ENCODE measurements at places on chromosomes 12 and 14.

DNA sequence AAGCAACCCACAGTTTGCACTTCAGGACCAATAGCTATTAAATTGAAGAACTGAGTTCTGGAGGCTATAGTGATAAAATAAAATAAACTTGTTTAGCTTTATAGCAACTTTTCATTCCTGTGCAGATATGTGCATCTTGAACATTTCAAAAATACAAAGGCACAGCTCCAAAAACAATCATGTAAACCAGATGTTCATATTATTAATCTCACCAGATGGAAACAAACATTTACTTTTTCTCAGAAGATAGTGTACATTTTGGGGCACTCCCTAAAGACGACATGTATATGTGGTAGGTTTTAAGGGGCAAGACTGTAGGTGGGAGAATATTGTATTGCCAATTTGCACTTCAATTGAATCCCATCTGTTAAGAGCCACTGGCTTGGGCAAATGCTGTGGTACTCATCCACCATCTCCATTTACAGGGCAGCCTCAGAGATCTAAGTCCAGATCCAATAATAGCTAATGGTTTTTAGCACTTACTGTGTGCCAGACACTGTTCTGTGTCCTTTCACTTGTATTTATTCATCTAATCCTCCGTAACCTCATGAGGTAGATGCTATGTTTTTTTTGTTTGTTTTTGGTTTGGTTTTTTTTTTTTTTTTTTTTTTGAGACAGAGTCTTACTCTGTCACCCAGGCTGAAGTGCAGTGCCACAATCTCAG is 49.1 kb downstream of the PTGER2 start:
- DNase-seq, result no peak

DNA sequence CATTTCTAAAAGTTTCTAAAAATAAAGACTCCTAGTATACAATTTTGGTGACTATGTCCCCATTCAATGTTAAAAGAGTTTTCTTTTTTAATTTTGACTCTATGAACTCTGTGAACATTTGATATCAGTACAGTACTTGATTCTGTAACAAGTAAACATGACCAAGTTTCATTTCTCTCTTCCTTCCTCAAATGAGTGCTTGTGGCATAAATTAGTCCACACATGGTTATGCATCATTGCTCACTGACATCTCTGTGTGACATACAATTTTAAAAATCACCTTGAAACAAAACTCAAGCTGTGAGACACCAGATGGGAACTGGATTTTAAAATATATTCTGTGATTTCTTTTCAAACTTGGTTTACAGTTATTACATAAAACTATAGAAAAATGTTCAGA is 253.9 kb upstream of the MDGA2 start:
- no peak for DNase-seq

DNA sequence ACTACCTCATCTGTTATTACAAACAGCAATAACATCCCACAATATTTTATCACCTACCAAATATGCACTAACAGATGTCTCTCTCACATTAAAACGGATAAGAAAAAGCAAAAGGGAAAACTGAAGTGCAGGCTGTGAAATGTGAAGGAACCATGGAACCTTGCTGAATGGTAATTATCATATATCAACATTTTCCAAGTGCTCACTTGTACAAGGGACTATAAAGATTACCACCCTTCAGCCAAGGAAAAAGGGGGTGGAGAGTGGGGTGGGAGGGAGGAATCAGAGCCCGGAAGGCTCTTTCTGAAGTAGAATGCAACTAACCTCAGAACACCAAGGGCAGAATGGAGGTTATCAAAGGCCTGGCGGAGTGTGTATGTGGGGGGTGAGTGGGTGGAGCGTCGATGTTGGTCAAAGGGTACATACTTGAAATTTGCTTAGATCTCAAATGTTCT is 1.2 kb downstream of the SNX6 start:
- no peak for DNase-seq

DNA sequence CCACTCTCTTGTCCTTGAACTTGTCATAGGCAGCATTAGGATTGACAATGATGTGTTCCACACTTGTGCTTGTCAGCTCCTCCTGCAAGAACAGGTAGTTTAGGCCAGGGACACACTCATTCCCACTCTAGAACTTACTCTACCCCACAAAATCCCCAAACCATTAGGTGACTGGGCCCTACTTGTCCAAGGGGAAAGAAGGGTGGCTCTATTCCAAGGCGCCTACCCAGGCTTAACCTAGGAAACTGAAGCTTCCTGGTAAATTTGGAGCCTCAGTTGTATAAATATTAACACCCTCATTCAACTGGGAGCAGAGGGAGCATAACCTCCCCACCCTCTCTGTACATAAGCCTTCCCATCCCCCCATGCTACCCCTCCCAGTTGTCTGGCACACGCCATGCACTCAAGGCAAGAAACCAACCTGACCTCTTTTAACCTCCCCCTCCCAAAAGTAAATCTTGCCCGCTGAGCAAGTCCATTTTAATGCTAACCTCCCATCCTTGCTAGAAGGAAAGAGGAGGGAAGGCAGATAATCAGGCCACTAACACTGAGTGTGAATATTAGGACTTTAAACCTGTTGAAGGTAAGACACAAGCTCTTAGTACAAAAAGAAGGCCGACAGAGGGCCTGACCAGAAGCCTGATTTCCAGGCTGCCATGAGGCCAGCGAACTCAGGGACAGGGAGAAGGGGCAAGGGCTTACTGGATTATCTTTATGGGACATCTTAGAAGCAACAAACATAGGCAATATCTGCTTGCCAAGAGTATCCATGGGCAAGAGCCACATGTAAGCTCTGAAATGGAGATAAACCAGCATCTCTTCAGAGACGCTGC is 11.0 kb downstream of the DCTN2 start:
- no peak for DNase-seq

- DNase-seq, result no peak
These were observed 38.4 kb upstream of the MANSC4 start for GRCh38 chr12:27818401-27818918.

- DNase-seq, result no peak
These were observed 64.1 kb downstream of the RAD51B start for GRCh38 chr14:67883717-67884116.

GRCh38 chr12:95198914-95199313 is 18.4 kb downstream of the FGD6 start:
- no peak for DNase-seq

DNA sequence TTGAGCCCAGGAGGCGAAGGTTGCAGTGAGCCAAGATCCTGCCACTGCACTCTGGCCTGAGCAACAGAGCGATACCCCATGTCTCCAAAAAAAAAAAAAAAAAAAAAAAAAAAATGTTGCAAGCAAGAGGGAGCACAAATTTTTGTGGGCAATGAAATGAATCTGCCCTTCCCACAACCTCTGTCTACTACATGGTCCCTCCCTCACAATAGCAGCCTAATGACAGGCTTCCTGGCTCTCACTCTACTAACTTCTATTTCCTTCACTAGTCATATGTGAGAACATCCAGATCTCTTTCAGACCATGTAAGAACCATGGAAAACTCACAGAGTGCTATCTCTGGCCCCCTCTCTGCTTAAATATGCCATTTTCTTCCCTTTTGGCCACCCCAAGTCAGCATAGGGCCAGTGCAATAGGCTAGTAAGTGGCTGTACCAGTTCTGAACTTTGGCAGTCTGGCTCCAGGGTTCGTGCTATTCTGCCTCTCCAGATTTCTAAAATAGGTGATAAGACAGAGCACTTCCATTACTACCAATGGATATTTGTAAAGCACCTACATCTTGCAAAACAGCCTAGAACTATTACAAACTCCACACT is 7.1 kb downstream of the OSBPL8 start:
- DNase-seq, result no peak

GRCh38 chr14:65142914-65143625 is 40.8 kb upstream of the MAX start:
- no peak for DNase-seq

DNA sequence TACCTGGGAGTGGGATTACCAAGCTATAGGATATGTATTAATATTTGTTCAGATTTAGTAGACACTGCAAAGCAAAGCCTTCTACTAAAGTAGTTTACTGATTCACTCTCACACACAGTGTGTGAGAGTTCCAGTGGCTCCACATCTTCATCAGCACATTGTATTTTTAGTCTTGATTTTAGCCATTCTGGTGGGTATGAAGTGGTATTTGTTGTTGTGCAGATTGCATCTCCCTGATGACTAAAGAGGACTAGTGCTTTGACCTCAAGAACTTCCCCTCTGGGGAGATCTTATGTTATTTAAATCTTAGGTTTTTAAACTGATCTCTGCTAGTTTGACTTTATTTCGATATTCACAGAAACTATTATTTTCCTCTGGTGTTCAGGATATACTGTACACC is 479.7 kb upstream of the RGS6 start:
- DNase-seq, result no peak

- no peak for DNase-seq
These were observed 58.9 kb upstream of the HMGA2 start for GRCh38 chr12:65765436-65765813.

DNA sequence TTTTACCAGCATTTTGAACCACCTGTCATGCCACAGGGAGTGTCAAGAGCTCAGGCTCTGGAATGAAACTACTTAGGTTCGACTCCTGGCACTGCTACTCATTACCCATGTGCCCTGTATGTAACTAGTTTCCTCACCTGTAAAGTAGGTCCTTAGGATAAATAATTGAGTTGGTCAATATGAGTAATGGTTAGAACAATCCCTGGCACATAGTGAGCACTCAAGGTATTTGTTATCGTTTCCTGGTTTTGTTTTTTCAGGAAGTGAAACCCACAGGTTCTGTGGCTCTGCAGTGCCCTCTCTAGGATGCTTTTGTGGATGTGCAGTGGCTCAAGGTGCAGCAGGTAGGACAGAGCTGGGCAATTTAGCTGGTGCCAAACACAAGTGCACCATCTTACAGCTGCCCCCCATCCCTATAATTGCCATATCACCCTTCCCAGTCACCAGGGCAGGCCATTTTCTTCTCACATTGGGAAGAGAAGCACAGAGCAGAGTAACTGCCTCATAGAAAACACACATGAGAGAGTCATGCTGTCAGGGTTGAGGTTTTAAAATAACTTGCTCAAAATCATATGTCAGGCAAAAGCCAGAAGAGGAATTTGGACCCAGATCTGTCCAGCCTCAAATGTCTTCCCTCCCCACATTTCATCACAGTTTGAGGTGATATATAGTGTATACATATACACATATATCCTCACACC is 297.5 kb downstream of the RPAP3 start:
- DNase-seq, result no peak

DNA sequence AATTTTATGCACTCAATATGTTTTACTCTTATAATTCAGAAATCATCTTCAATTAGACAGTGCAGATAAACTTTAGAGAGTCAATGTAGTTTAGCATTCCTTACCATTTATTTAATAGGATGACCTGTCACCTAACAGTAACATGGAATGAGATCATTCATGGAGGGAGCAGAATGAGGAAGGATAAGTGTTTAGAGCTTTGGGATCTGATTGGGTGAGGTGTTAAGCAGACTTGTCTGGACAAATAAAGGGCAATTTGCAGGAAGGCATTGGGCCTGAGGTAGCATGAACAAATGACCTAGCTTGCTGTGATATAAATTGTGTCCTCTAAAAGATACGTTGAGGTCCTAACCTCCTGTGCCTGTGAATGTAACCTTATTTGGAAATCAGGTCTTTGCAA is 187.4 kb downstream of the C12orf42 start:
- no peak for DNase-seq

GRCh38 chr14:105836730-105837129 is 310.3 kb downstream of the TMEM121 start:
- no peak for DNase-seq

- DNase-seq, result no peak
These were observed 634.6 kb downstream of the ETNK1 start for GRCh38 chr12:23259558-23259957.

GRCh38 chr14:34172550-34173368 is 221.9 kb upstream of the EGLN3 start:
- no peak for DNase-seq

DNA sequence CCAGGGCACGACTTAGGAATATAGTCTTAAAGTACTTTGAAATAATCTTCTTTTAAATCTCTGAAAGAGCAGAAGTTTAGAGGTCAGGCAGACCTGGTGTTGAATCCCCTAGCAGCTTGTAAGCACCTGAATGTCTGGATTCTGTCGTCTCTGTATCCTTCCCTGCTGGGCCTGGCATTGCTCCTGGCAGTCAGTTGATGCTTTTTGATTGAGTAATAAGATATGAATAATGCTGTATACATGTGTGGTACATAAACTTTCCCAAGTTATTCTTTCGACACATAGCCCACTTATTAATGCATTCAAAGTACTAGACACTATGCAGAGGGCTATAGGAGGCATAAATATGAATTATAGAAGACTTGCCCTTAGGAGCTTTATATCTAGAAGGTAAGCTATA is 31.4 kb downstream of the EVL start:
- DNase-seq, result no peak

DNA sequence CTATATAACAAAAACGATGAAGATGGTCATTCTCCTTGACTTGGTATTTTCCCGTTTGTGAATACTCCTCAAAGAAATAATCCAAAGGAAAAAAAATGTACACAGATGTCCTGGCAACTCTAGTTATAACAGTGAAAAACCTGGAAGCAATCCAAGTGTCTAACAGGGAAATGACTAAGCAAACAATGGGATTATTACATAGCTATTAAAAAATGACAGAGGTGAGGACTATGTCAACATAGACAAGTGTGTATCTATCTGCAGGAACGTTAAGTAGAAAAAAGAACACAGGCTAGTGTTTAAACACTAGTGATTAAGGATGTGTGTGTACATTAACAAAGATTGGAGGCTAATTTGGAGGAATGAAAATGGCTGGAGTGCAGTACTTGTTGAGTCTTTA is 5.9 kb upstream of the APOLD1 start:
- DNase-seq, result no peak

GRCh38 chr12:70426620-70427019 is 60.5 kb downstream of the KCNMB4 start:
- DNase-seq, result no peak

GRCh38 chr14:23115039-23115731 is 3.9 kb downstream of the CEBPE start:
- DNase-seq, result no peak

DNA sequence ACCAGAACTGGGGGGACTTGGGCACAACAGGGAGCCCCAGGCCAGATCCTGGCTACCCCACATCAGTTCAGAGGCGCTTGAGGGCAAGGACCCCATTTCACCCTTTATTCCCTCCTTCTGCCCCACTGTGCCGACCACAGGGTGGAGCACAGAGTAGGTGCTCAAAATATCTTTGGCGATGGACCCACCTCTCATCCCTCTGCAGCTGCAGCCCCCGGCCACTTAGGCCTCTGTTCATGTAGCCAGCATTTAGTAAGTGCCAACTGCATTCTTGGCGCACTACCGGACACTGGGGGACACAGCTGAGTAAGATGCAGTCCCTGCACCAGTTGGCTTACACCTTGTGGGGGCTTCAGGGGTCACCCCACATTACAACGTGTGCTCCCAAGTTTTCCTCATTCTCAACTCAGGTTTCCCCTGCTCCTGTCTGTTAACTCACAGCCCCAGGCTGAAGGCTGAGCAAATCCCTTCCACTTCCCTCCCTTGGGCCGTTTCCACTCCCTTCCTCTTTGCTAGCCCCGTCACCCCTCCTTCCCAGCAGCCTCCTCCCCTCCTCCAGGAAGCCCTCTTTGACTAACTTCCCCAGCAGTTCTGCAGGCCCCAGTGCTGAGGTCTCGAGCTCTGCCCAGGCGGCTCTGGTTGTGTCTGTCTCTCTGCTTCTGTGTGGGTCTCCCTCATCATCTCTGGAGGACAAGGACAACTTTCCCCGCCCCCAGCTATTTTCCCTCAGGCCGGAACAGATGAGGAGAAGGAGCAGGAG is 26.5 kb downstream of the KRT80 start:
- no peak for DNase-seq

Measured in activated CD4-positive, alpha-beta T cell treated with anti-CD3 and anti-CD28 coated beads for 1 hour (primary cell).